NCI-H187 (cell line): ENCODE measurements at places on chromosomes 6 and 20.
A peak's percentile ranks its signal among the peaks of the same experiment; 100 is the strongest.

GRCh38 chr6:111487661-111488060, 4.6 kb upstream of the REV3L start:
- DNase-seq: no peak

- DNase-seq: no peak
Measured at GRCh38 chr20:23126281-23127061, 40.3 kb upstream of the CD93 start.

DNA sequence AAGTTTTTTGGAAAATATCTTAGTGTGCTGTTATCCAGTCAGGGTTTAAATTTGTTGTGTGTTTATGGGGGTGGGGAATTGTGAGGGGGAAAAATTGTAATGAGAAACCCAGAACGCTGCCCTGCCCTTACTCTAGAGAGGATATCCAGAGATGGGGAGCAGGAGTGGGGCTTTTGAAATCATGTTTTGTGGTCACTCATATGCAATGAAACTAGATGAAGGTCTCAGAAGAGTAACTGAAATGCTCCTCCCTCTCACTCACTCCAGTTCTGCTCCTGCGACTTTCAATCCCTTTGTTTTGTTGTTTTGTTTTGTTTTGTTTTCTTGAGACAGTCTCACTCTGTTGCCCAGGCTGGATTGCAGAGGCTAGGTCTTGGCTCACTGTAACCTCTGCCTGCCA, 100.0 kb downstream of the CRYBG1 start:
- DNase-seq: no peak

GRCh38 chr20:47427746-47428145, 71.2 kb upstream of the ZMYND8 start:
- no peak for DNase-seq

GRCh38 chr20:63885264-63886053, 9.5 kb upstream of the DNAJC5 start:
- DNase-seq: no peak

DNA sequence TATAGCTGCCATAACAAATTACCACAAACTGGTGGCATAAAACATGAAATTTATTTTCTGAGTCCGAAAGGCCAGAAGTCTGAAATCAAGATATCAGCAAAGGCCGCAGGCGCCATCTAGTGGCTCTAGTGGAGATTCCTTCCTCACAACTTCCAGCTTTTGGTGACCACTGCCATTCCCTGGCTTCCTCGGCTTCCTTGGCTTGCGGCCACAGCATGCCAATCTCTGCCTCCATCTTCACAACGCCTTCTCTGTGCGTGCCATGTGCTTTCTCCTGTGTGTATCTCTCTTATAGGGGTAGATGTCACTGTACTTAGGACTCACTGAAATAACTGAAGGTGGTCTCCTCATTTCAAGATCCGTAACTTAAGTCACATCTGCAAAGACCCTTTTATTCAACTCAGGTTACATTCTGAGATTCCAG, 5.4 kb upstream of the PLAGL1 start:
- DNase-seq: peak; percentile 14

GRCh38 chr20:64048402-64049044, 916 bp downstream of the SOX18 start:
- no peak for DNase-seq

- no peak for DNase-seq
Measured at GRCh38 chr20:56897318-56897957, 268.3 kb downstream of the TFAP2C start.

GRCh38 chr6:99836471-99836870, 157.6 kb downstream of the MCHR2 start:
- DNase-seq: no peak

DNA sequence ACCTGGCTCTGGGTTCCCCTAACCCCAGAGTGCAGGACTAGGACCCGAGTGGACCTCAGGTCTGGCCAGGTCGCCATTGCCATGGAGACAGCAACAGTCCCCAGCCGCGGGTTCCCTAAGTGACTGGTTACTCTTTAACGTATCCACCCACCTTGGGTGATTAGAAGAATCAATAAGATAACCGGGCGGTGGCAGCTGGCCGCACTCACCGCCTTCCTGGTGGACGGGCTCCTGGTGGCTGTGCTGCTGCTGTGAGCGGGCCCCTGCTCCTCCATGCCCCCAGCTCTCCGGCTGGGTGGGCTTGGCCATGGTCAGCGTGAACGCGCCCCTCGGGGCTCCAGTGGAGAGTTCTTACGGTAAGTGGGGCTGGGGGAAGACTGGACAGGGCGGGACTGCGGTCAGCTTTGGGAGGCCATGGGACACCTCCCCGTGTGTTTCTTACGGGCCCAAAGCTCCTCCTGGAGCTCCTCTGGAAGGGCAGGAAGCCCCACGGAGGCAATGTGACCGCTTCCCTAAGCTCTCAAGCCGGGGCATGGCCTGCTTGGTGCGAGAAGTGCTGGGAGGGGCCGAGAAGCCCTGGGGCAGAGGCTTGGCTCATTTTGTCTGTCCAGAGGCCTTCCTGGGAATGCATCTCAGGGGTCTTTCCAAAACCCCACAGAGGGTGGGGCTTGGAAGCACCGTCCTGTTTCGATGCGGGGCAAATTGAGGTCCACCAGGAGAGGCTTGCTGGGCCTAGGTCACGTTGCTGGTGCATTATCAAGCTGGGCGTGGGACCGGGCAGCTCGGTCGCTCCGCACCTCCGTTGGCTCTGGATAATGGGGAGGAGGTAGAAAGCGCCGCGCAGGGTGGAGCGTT, at the start of gene HNF4A:
Gene HNF4A, plus strand, starts transcription at position 202 of the 855 bp plus-strand sequence. Its CDS starts 106 bp downstream, at position 308.
- no peak for DNase-seq
